ENCODE measurements at places on chromosomes 7 and 10.

DNA sequence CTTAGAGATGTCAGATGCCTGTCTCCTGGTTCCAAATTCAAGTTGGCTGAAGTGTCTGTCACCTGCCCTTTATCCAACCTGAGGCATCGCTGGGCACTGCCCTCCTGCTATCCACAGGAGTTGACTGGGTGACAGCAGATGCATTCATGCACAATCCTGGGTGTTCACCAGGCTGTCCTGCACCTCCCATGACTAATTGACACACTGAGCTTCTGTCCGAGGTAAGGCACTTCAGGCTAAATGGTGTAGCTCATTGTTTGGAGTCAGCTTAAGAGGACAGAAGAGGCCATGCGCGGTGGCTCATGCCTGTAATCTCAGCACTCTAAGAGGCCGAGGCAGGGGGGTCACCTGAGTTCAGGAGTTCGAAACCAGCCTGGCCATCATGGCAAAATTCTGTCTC lies 2.4 kb downstream of the UCMA start:
- no peaks in the 10 kb centered on the region for H3K36me3 ChIP-seq
- no peaks in the 10 kb centered on the region for H3K4me1 ChIP-seq
- no peak for DNase-seq
- no peak overlapping the region for H3K27ac ChIP-seq

DNA sequence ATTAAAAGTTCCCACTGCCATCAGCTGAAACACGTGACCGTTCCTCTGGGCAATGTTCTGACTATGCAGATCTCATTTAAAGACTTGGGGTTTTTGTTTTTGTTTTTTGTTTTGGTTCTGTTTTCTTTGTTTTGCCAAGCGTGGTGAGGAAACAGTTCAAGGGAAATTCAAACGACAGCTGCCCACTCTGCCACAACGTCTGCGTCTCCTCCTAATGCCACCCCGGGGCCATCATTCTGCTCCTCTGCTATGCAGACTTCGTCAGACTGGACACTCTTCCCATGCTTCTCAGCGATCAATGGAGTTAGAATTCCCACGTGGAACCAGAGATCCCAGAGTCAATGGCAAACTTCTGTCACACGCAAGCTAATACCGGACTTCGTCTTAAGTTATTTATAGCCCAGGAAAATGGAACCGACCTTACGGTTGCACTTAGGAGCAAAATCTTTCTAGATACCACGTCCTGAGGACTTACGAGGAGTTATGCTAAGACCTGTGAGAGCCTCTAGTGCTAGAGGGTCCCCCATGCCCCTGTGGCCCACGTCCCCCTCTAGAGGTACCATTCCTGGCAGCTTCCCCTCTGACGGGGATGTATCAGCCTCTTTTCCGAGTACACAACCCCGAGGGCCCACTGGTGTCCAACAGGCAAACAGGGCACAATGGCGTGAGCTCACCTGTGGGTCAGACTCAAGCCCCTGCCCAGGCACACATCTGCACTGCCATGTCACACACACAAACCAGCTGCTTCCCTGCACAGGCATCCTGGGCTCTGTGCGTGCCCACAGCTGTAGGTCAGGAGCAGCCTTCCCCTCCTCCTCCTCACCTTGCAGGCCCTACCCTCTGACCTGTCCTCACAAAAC lies 24.4 kb downstream of the EBF3 start:
- peaks cover 58% of the 10 kb centered on the region for H3K27me3 ChIP-seq
- H3K4me3 ChIP-seq: no peak overlapping the region
- no peaks in the 10 kb centered on the region for H3K4me1 ChIP-seq
- no peaks in the 10 kb centered on the region for H3K36me3 ChIP-seq

GRCh38 chr7:2633538-2634266 lies 1.9 kb downstream of the TTYH3 start:
- H3K4me3 ChIP-seq: peak overlapping the region; percentile 91
- peak overlapping the region; percentile 87 for H3K27ac ChIP-seq
- no peak for DNase-seq

DNA sequence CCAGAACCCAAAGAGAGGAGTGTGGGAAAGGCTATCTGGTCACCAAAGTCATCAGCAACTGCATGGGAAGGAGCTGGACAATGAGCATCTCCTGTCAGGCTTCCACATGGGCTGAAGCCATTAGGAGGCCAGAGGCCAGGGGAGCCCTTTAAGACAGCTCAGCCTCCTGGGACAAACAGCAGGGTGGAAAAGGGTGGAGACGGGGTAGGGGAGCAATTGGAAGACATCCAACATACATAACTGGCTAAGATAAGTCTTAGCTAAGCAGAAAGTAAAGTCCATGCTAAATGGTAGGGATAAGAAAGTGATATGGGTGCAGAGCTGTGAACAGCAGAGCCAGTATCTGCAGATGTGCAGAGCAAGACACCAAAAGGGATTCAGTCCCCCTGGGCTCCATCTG lies 1.5 kb upstream of the OAT start:
- H3K27me3 ChIP-seq: peaks cover 25% of the 10 kb centered on the region
- H3K36me3 ChIP-seq: peaks cover 10% of the 10 kb centered on the region
- no peak overlapping the region for H3K4me3 ChIP-seq
- DNase-seq: no peak
- H3K4me1 ChIP-seq: peaks cover 3% of the 10 kb centered on the region

DNA sequence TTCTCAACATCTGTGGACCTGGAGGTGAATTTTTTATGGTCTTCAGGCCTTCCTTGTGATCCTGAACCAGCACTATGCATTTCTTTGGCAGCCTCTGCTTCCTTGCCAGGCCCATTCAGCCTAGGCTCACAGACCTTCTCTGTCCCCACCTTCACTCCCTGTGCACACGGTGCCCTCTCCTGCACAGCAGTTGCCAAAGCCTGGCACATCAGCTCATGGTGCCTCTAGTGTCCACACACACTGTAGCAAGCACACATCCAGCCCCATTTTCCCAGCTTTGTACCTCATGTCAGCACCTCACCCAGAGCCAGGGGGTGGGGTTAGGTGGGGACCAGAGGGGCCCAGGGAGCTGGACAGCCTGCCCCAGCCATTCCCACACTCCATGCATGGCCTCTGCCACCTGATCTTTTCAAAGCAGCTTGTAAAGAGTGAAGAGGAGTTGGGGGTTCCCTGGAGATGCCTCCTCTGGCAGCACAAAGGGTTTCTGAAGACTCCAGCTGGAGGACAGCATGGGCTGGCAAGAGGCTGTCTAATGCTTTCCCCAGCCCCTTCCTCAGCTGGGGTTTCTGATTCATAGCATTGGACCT lies 57.9 kb upstream of the TMEM72 start:
- no peaks in the 10 kb centered on the region for H3K36me3 ChIP-seq
- no peaks in the 10 kb centered on the region for H3K4me1 ChIP-seq
- H3K27ac ChIP-seq: no peak overlapping the region
- peaks cover 20% of the 10 kb centered on the region for H3K27me3 ChIP-seq
- DNase-seq: no peak
- no peak overlapping the region for H3K4me3 ChIP-seq

- peak overlapping the region; percentile 93 for H3K4me3 ChIP-seq
- no peak for DNase-seq
- no peaks in the 10 kb centered on the region for H3K27me3 ChIP-seq
- H3K27ac ChIP-seq: peak overlapping the region; percentile 95
Measured at GRCh38 chr10:117373823-117374505, 1.3 kb downstream of the PDZD8 start.

DNA sequence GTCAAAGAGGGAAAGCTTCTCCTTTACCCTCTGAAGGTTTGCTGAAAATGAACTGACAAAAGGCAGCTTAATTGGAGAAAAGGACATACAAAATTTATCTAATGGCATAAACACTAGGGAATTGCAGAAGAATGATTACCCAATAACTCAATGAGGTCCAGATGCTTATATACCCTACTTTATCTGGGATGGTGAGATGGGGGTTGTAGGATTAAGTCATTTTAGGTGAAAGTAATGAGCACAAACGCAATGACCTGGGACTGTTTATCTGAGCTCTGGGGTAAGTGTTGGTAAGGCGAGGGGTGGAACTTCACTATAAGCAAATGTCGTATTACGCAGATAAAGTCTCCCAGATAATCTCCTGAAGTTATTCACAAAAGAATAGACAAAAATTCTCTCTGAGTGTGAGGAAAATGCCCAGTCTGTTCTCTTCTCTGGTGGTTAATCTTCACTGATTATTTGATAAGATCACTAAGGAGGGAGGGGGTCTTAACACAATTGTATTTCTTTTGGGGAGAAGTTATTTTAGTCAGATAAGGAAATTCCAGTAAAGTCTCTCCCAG lies 1067.8 kb downstream of the DNAJB9 start:
- H3K4me1 ChIP-seq: no peaks in the 10 kb centered on the region
- H3K4me3 ChIP-seq: no peak overlapping the region
- DNase-seq: no peak
- no peaks in the 10 kb centered on the region for H3K27me3 ChIP-seq

DNA sequence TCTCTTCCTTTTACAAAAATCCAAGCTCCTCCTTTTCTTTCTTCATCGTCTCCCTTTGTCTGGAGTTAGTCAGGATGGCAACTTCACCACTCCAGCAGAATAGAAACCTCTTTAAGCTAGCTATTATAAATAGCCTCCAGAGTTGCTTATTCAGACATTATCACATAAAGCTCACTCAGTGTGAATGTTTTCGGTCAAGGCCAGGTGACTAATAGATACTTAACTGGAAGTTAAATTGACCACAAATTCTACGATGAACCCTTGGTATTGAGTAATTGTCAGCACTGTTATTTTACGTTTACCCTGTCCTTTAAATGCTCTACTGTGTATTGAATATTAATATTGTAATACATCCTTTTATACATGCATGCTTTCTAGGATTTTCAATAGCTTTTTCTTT lies 340.4 kb downstream of the OTUD1 start:
- H3K4me1 ChIP-seq: no peaks in the 10 kb centered on the region
- DNase-seq: no peak
- H3K36me3 ChIP-seq: no peaks in the 10 kb centered on the region
- H3K27me3 ChIP-seq: no peaks in the 10 kb centered on the region
- H3K4me3 ChIP-seq: no peak overlapping the region

DNA sequence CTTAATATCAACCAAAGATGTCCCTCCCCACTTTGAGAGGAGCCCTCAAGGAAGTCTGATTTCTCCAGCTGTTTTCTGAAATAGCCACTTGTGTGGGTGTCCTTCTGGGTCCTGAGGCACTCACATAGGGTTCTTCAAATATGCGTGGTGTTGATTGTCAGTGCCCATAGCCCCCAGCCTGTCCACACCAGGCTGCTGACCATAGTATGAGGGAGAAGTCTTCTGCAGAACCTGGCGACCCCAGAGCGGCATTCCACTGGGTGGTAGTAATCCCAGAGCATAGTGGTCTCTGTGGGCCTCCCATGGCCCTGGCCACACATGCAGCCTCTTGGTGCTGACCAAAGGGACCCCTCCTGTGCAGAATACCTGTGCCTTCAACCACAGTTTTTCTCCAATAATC lies 82.7 kb upstream of the MACROH2A2 start:
- no peak overlapping the region for H3K4me3 ChIP-seq
- H3K27me3 ChIP-seq: peaks cover 47% of the 10 kb centered on the region
- no peaks in the 10 kb centered on the region for H3K4me1 ChIP-seq
- no peak for DNase-seq
- no peaks in the 10 kb centered on the region for H3K36me3 ChIP-seq

- H3K36me3 ChIP-seq: peaks cover 9% of the 10 kb centered on the region
- peaks cover 10% of the 10 kb centered on the region for H3K4me1 ChIP-seq
- H3K27ac ChIP-seq: peak within 1 kb of the TSS; percentile 89
- H3K4me3 ChIP-seq: peak within 1 kb of the TSS; percentile 96
Measured at GRCh38 chr10:89391907-89392756, at the start of gene IFIT1. IFIT1 (plus strand) TSS chr10:89392623; CDS start chr10:89392713, 90 bp downstream.

- no peak overlapping the region for H3K27ac ChIP-seq
- no peaks in the 10 kb centered on the region for H3K36me3 ChIP-seq
- DNase-seq: no peak
- peaks cover 4% of the 10 kb centered on the region for H3K4me1 ChIP-seq
Measured at GRCh38 chr10:50991456-50992355, 82.6 kb upstream of the PRKG1 start.

GRCh38 chr7:78510580-78511188 lies 712.1 kb downstream of the PHTF2 start:
- DNase-seq: no peak
- H3K27me3 ChIP-seq: no peaks in the 10 kb centered on the region
- H3K27ac ChIP-seq: no peak overlapping the region

DNA sequence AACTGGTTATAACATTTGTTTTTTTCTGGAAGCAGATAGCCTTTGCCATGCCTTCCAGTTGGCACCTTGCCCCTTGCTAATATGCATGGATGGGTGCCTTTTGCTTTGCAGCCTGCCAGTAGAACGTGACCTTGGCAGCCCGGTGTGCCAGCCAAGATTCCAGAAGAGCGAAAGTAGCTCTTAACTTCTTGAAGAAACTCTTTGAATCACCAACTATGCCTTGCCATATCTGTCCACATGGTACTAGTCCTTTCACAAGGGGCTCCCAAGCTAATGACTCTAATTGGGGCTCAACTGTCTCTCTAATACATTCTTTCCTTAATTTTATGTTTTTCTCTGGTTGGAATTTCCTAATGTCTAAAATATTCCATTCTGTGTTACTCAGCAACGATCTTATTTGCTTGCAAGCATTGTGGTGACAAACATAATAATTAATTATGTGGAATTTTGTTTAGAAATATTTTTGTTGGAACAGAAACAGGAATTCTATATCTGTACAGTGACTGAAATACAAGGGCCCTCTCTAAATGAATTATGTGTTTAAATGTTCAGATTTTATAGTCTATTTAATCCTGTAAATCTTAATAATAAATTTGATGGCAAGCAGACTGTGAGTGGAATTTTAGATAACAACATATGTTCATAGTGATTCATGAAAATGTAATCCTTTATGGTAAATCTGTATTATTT lies 45.8 kb downstream of the HDAC9 start:
- H3K27ac ChIP-seq: no peak overlapping the region
- H3K36me3 ChIP-seq: no peaks in the 10 kb centered on the region
- H3K4me1 ChIP-seq: no peaks in the 10 kb centered on the region
- no peak for DNase-seq
- H3K27me3 ChIP-seq: no peaks in the 10 kb centered on the region
- H3K4me3 ChIP-seq: no peak overlapping the region

DNA sequence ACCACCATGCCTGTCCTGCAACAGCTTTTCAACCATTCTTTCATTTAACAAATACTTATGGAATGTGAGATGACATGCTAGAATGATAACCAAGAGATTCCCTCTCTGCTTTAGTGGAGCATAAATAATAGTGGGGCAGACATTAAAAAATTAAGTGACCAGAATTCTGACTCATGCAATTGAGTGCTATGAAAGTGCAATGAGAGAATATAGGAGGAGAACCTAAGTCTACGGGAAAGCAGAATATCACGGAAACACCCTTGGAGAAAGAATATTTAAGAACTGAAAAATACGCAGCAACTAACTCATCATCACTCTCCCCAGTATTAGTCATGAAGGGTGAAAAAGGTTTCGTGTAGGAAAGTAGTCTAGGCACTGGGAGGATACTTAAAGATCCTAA lies 7.1 kb downstream of the KIF5B start:
- DNase-seq: no peak
- peak overlapping the region; percentile 99 for H3K4me3 ChIP-seq
- H3K27ac ChIP-seq: peak overlapping the region; percentile 84
- peaks cover 46% of the 10 kb centered on the region for H3K36me3 ChIP-seq
- no peaks in the 10 kb centered on the region for H3K27me3 ChIP-seq

DNA sequence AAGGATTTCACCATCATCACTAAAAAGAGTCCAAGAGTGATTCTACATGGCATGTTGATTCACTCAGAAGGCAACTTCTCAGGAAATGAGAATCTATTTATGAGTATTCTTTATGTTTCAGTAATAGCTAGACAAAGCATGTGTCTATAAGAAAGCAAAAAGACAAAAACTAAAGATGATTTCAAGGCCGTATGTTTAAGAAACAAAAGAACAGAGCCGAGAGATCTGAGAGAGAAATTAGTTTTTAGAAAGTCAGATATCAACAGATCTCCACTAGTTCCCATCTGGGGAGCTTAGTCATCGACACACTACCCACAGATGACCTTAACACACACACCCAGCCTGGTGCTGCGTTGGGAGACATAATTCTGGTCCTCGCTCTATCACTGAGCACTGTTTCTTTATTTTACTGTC lies 21.0 kb downstream of the PIP4K2A start:
- H3K4me3 ChIP-seq: peak overlapping the region; percentile 69
- no peaks in the 10 kb centered on the region for H3K27me3 ChIP-seq
- H3K36me3 ChIP-seq: peaks cover 6% of the 10 kb centered on the region
- no peak for DNase-seq
- H3K4me1 ChIP-seq: peaks cover 76% of the 10 kb centered on the region
- peak overlapping the region; percentile 85 for H3K27ac ChIP-seq
